Fibroblast of lung (primary cell): ENCODE measurements at places on chromosomes 4 and X. TPM values are rescaled to one million over a fixed set of nuclear protein-coding genes. Genes with fewer than 3 reads are reported as not detected.

Gene MAGED4B
- polyA plus RNA-seq, result 29.3 and 44.4 TPM in 2 replicates

Gene HELT
- polyA plus RNA-seq, result not detected in 2 replicates

Gene GRIA3
- 0.52 and 2.2 TPM in 2 replicates for polyA plus RNA-seq

Gene CPZ
- polyA plus RNA-seq, result 1.0 and 24.4 TPM in 2 replicates

Gene NDST3
- 0.12 and 0.16 TPM in 2 replicates for polyA plus RNA-seq

Gene ARSH
- not detected in 2 replicates for polyA plus RNA-seq

Gene CENPU
- 15.5 and 26.9 TPM in 2 replicates for polyA plus RNA-seq

Gene PRAF2
- polyA plus RNA-seq, result 33.1 and 33.5 TPM in 2 replicates

Gene CFI
- polyA plus RNA-seq, result 5.9 and 18.2 TPM in 2 replicates

DNA sequence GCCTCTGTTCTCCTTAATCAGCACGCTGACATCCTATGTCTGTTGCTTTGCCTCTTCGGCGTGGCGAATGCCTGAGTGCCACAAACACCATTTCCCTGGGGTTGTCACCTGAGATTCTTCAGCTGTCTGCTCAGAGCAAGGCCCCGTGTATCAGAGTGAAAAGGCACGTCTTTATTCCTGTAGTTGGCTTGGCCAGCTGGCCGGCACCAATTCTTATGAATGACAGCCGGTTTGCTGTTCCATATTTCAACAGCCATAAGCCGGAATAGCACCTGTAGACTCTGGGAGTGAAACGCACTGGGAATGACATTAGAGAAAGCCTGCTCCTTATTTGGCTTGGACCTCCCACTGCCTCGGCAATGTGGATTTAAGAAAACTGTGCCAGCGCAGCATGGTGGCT, 89.3 kb downstream of the MGST2 start:
- DNase-seq, result no peak
- no peaks in the 10 kb centered on the region for H3K27me3 ChIP-seq
- H3K27ac ChIP-seq, result no peak overlapping the region
- H3K4me3 ChIP-seq, result no peak overlapping the region
- no peaks in the 10 kb centered on the region for H3K36me3 ChIP-seq

- DNase-seq, result no peak
- no peaks in the 10 kb centered on the region for H3K36me3 ChIP-seq
- no peaks in the 10 kb centered on the region for H3K4me1 ChIP-seq
- no peak overlapping the region for H3K27ac ChIP-seq
- H3K27me3 ChIP-seq, result no peaks in the 10 kb centered on the region
- H3K4me3 ChIP-seq, result no peak overlapping the region
Observed at GRCh38 chrX:149207518-149207917, 297.6 kb downstream of the IDS start.

DNA sequence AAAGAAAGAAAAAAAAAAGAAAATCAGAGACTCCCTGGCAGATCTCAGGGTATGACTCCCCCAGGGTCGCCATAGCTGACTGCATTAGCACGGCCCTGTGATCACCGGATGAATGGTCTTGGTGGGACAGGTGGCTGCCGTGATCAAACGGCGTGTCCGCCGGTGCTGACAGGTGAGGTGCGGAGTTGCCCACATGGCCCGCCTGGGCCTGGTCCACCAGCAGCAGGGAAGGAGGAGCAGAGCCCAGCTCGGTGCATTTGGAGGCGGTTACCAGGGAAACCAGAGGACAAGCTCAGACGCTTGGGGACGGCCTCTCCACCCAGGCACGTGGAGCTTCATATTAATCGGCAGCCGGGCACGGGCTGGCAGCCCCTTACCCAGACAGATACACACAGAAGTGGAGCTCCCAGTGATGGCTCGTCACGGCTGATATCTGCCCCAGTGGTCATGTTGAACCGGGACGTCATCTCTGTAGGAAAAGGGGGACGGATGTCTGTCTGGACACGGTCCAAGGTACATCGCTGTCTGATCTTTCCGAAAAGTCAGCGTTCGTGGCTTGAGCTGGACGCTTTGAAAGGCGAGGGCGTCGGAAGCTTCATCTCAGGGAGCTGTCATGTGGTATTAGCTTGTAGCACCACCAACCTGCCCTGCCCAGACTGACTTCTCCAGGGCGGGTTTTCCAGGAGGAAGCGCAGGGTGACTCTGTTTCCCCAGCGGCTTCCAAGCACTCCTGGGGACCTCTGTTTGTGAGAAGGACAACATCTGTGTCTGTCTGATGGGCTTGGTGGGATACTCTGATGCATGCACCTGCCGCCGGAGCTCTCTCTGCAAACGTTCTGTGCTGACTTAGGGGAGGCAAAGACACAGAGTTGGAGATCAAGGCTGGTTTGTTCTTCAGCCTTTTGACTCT, 180.7 kb downstream of the CRLF2 start:
- no peaks in the 10 kb centered on the region for H3K4me1 ChIP-seq
- no peak overlapping the region for H3K4me3 ChIP-seq
- DNase-seq, result no peak
- no peaks in the 10 kb centered on the region for H3K36me3 ChIP-seq

GRCh38 chr4:101258883-101259282, 88.4 kb downstream of the PPP3CA start:
- no peaks in the 10 kb centered on the region for H3K27me3 ChIP-seq
- peak; percentile 45 for DNase-seq
- no peak overlapping the region for H3K4me3 ChIP-seq
- H3K36me3 ChIP-seq, result no peaks in the 10 kb centered on the region
- no peak overlapping the region for H3K27ac ChIP-seq

DNA sequence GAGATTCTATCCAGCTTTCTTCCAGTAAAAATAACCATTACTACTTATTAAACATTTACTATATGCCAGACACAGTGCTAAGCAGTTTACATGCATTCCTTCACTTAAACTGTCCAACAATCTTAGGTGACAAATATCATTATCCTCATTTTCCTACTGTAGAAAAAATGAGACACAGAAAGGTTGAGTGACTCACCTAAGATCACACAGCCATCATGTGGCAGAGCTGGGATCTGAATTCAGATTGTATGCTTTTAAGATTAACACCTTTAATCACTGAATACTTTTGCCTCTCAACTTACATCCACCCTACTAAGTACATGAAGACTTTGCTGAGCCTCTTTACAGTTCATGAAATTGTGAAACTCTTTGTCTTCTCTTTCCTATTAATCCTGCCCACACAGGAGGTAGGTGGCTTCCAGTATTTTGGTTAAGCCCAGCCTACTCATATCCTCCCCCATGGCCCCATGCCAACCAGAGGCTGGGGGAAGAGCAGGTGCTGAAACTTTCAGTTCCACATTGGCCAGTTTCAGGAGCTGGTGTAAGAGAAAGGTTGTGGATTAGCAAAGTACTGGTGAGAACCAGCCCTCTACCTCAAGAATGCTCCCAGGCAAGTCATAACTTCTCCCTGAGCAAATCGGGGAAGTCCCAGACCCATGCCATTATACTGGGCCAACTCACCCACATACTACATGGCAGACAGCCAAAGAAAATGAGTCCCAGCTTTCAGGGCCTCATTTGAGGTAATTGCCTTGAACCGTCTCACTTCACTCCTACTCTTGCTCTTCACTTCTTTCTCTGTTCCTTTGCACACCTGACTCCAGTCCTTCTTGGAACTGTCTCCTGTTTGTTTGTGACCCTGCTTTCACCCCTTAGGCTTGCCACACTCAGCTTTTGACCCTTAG, 211.1 kb downstream of the GUCY2F start:
- H3K4me1 ChIP-seq, result no peaks in the 10 kb centered on the region
- no peak overlapping the region for H3K27ac ChIP-seq
- no peak overlapping the region for H3K4me3 ChIP-seq
- no peaks in the 10 kb centered on the region for H3K36me3 ChIP-seq

DNA sequence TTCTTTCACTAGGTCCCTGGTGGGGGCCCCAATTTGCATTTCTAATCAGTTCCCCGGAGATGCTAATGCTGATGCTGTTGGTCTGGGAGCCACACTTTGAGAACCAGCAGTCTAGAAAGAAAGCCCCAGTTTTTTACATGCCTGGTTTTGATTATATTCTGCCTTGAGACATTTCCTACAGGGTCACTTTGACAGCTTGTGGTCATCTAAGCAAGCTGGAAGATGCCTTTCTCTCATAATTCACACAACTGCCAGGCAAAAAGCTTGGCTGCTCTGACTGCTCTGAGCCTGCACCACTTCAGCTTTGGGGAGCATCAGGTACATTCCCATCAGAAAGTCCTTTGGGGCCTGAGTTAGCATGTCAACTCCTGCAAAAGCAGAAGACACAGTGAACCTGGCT, 5.9 kb upstream of the PLAC1 start:
- no peaks in the 10 kb centered on the region for H3K27me3 ChIP-seq
- no peak overlapping the region for H3K4me3 ChIP-seq
- no peaks in the 10 kb centered on the region for H3K36me3 ChIP-seq
- no peak overlapping the region for H3K27ac ChIP-seq
- H3K4me1 ChIP-seq, result peaks cover 7% of the 10 kb centered on the region

- H3K36me3 ChIP-seq, result no peaks in the 10 kb centered on the region
- H3K27me3 ChIP-seq, result no peaks in the 10 kb centered on the region
- H3K27ac ChIP-seq, result no peak overlapping the region
- no peak overlapping the region for H3K4me3 ChIP-seq
Observed at GRCh38 chr4:90840828-90841227, 713.6 kb downstream of the CCSER1 start.

DNA sequence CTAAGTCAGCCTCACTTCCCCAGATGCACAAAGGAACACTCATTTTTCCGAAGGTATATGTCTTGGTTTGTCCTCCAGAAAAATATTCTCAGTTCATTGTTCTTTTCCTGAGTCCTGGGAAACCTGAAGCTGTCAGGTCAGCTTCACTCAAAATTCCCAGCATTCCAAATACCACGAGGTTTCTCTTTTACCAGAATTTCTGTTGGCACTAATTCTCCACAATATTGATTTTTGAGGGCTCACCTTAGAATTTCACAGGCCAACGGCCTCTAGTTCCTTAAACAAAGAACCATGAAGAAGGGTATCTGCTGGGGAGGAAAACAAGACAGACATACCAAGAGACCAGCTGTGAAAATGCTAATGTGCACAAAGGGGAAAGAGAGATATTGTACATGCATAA, 8.0 kb upstream of the MAGEB5 start:
- H3K36me3 ChIP-seq, result no peaks in the 10 kb centered on the region
- H3K4me1 ChIP-seq, result no peaks in the 10 kb centered on the region
- H3K27me3 ChIP-seq, result no peaks in the 10 kb centered on the region
- H3K4me3 ChIP-seq, result no peak overlapping the region
- no peak for DNase-seq

- DNase-seq, result no peak
- no peaks in the 10 kb centered on the region for H3K36me3 ChIP-seq
- H3K4me3 ChIP-seq, result no peak overlapping the region
- H3K4me1 ChIP-seq, result no peaks in the 10 kb centered on the region
- no peak overlapping the region for H3K27ac ChIP-seq
- no peaks in the 10 kb centered on the region for H3K27me3 ChIP-seq
Observed at GRCh38 chr4:151882072-151882803, 121.4 kb upstream of the GATB start.

DNA sequence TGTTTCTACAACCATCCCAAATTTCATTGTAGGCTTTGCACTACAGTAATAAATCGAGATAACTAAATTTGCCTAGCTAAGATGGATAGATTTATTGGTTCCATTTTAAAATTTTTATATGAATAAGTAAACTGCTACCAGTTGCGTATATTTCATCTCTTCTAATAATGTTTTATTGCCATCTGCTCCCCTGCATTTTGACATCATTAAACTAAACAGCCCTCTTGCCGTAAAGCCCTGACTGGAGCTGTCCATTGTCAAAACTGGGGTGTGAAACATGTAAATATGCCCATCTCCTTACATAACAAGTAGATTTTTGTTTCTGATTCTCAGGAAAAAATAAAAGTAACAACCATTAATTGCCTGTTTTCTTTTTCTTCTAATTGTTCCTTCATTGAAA, 130.8 kb upstream of the BMPR1B start:
- no peaks in the 10 kb centered on the region for H3K36me3 ChIP-seq
- H3K27ac ChIP-seq, result no peak overlapping the region
- no peaks in the 10 kb centered on the region for H3K4me1 ChIP-seq
- DNase-seq, result no peak
- H3K27me3 ChIP-seq, result no peaks in the 10 kb centered on the region
- no peak overlapping the region for H3K4me3 ChIP-seq

- H3K27ac ChIP-seq, result no peak overlapping the region
- H3K27me3 ChIP-seq, result no peaks in the 10 kb centered on the region
- H3K36me3 ChIP-seq, result no peaks in the 10 kb centered on the region
- DNase-seq, result no peak
Observed at GRCh38 chr4:85556283-85556682, 81.3 kb downstream of the ARHGAP24 start.

DNA sequence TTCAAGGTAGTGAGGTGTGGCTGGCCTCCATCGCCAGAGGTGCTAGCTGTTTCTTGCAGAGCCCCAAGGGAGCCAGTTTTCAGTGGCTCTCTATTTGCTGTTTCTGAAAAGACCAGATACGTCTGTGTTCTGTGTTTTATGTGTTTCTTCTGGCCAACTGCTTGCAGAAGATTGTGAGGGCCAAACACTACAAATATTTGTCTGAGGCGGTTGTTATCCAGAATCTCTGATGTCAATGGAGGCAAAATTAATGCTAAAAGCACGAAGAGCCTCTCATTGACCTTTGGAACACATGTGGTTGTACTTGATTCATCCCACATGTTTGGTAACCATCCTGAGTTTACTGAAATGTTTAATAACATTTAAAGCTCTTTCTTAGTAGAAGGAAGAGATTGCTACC, 113.9 kb downstream of the CT47B1 start:
- no peaks in the 10 kb centered on the region for H3K36me3 ChIP-seq
- DNase-seq, result peak; percentile 24
- no peak overlapping the region for H3K4me3 ChIP-seq
- H3K27ac ChIP-seq, result peak overlapping the region; percentile 20

- no peak for DNase-seq
Observed at GRCh38 chr4:81343536-81343935, 128.2 kb downstream of the RASGEF1B start.

GRCh38 chr4:119774840-119775239, 146.2 kb upstream of the PDE5A start:
- H3K4me1 ChIP-seq, result no peaks in the 10 kb centered on the region
- no peak overlapping the region for H3K4me3 ChIP-seq
- H3K27ac ChIP-seq, result no peak overlapping the region
- H3K27me3 ChIP-seq, result no peaks in the 10 kb centered on the region

DNA sequence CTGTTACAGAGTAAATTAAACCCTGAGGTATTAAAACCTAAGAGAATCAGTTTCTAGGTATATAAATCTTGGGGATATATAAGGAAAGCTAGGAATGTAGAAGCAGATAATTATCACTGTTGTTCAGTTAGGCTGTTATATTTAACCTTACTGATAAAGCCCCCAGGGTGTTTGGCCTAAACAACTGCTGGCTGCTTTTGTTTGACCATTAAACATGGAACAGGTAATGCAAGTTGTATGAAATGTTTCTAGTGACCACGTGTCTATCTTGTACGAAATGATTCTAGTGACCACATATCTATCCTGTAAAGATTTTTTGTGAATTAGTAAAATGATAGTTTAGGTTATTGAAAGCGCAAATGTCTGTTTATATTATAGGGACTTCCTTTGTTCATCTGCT, 52.6 kb downstream of the SGMS2 start:
- H3K36me3 ChIP-seq, result no peaks in the 10 kb centered on the region
- H3K4me1 ChIP-seq, result no peaks in the 10 kb centered on the region
- no peak overlapping the region for H3K27ac ChIP-seq
- no peak overlapping the region for H3K4me3 ChIP-seq
- no peaks in the 10 kb centered on the region for H3K27me3 ChIP-seq

- no peaks in the 10 kb centered on the region for H3K36me3 ChIP-seq
- peaks cover 2% of the 10 kb centered on the region for H3K4me1 ChIP-seq
- no peak overlapping the region for H3K27ac ChIP-seq
- DNase-seq, result no peak
Observed at GRCh38 chr4:158811704-158812103, 42.9 kb downstream of the FNIP2 start.

GRCh38 chrX:24493740-24494581, 28.9 kb downstream of the PDK3 start:
- no peak overlapping the region for H3K4me3 ChIP-seq
- no peak for DNase-seq
- H3K36me3 ChIP-seq, result no peaks in the 10 kb centered on the region
- no peaks in the 10 kb centered on the region for H3K4me1 ChIP-seq
- no peak overlapping the region for H3K27ac ChIP-seq
